Keratinocyte (primary cell): ENCODE measurements at places on chromosomes 5 and 9. TPM values are rescaled to one million over a fixed set of nuclear protein-coding genes. Genes with fewer than 3 reads are reported as not detected.

The PFN3 gene
- polyA plus RNA-seq, result not detected in 3 replicates

The FRMD3 gene
- 0.07 to 0.21 TPM (median 0.10 TPM) in 3 replicates for polyA plus RNA-seq

The C6 gene
- polyA plus RNA-seq, result not detected in 3 replicates

The PCDHA11 gene
- 0.12 to 0.28 TPM in 2 of 3 replicates, not detected in the other for polyA plus RNA-seq

The DCAF10 gene
- 27.6 to 29.7 TPM (median 29.2 TPM) in 3 replicates for polyA plus RNA-seq

GRCh38 chr9:124452841-124453585 is 2.8 kb downstream of the ADGRD2 start:
- no peak for DNase-seq

- DNase-seq, result no peak
Measured at GRCh38 chr5:10503997-10504793, 59.7 kb upstream of the ANKRD33B start.

DNA sequence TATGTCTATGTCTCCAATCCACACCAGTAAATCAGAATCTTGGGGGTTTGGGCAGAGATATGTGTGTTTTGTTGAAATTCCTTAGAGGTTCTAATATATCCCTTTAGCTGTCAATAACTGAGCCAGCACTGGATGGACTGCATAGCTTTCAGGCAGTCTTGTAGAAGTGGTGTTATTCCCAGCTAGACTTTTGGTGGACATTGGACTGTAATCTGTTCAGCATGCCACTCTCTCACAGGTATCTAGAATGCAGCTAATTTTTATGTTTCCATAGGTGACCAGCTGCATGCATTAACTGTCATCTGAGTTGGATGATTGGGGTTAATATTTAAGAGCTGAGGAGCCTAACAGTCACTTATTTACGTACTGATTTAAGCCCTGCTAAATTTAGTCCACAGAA is 45.1 kb upstream of the IL13 start:
- DNase-seq, result no peak

DNA sequence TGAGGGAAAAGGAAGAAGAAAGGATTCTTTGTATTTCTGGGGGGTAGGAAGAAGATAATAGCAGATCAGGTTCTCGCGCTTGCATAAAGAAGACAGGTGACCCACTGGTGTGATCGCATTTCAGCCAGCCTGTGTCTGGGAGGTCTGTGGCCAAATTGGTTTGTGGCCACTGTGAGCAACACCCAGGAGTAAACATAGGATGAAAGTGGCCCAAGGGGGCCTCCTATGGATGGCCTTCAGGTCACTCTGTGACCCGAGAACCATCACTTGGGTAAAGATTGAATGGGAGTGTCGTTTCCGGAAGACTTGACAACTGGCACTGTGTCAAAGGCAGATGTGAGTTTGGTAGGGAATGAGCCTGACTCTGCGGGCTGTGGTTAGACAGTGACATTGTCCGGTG is 34.2 kb downstream of the RAI14 start:
- no peak for DNase-seq

DNA sequence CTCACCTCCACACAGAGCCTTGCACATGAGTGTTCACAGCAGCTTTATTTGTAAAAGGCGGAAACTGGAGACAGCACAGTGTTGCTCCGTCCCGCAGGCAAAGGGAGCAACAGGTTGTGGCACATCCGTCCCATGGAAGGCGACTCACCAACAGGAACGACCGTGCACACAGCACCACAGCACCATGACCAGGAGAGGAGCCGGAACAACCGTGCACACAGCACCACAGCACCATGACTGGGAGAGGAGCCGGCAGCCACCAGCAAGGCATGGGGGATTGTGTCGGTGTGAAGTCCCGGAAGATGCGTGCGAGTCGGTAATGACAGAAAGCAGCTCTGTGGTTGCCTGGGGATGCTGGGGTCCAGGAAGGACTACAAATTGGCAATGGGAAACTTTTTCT is 158.5 kb downstream of the C9orf50 start:
- no peak for DNase-seq

DNA sequence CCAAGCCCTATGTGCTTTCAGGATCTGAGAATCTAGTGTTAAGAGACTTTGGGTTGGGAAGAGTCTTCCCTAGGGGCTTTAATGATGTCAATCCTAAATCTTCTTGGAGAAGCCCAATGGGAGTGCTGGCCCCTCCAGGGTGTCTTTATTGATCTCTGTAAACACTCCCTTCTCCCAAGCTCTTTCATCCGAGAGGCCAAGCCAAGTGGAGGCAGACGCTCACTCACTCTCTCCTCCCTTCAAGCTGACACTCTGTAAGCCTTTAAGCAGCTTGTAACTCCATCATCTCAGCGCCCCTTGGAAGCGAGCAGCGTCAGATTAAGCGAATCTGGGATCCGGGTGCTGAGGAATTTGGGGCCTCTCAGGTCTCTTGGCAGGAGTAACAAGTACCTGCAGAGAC is 37.7 kb downstream of the SPARC start:
- no peak for DNase-seq

GRCh38 chr9:100056561-100056960 is 42.2 kb downstream of the ERP44 start:
- no peak for DNase-seq

- no peak for DNase-seq
Measured at GRCh38 chr5:180785794-180786221, 16.8 kb downstream of the MGAT1 start.

DNA sequence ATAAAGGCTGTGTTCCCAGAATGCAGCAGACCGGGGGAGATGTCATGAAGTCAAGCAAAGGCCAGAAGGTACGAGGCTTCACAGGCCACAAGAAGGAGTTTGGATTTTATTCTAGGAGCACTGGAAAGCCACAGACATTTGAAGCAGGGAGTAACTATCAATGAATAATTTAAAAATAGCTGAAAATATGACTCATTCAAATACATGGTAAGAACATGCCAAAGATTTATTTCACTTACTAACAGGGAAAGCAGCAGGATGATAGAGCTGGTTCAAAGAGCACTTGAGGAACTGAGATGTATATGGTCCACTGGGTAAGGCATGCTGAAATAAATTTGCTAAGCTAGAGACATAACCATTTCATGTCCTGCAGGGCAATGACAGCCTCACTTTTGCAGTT is 53.2 kb downstream of the MSX2 start:
- DNase-seq, result no peak
